ENCODE measurements at places on chromosomes 6 and 20. TPM values are rescaled to one million over a fixed set of nuclear protein-coding genes. Genes with fewer than 3 reads are reported as not detected.

GRCh38 chr6:119314885-119315272 is 34.7 kb downstream of the MAN1A1 start:
- ATAC-seq = no peak

DNA sequence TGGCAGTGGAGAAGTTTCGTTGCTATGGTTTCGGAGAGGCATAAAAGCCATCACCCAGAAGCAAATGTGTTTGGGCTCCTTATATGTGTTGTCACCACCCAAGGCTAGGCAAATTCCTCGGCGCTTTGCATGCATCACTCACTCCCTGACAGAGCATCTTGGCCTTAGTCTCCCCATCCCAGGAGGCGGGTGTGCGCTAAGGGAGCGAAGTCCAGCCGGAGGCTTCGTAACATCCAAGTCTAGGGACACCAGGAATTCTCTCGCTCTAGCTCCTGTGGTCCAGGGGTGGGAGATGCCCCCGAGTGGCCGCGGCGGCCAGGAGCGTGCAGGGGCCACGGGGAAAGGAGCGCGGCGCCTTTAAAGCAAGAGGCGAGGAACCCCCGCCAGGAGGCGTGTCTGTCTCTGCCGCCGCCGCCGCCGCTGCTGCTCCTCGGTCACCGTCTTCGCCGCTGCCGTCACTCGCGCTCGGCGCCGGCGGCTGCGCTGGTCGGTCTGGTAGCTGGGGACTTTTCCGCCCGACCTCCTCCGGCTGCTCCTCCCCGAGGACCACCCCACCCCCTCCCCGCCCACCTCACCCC is at the start of gene GRIK2:
Gene GRIK2, plus strand, starts transcription at position 458 of the 578 bp plus-strand sequence.
- ATAC-seq = peak; percentile 42

DNA sequence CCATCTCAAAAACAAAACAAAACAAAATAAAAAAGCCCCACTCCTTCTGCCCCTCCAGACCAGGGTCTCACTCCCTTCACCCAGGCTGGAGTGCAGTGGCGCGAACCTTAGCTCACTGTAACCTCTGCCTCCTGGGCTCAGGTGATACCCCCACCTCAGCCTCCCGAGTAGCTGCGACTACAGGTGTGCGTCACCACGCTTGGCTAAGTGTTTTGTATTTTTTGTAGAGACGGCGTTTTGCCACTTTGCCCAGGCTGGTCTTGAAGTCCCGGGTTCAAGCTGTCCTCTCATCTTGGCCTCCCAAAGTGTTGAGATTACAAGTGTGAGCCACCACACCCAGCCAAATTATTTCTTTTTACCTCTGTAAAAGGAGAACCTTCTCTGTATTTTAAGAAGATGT is 110.1 kb downstream of the NCOA3 start:
- ATAC-seq = no peak

DNA sequence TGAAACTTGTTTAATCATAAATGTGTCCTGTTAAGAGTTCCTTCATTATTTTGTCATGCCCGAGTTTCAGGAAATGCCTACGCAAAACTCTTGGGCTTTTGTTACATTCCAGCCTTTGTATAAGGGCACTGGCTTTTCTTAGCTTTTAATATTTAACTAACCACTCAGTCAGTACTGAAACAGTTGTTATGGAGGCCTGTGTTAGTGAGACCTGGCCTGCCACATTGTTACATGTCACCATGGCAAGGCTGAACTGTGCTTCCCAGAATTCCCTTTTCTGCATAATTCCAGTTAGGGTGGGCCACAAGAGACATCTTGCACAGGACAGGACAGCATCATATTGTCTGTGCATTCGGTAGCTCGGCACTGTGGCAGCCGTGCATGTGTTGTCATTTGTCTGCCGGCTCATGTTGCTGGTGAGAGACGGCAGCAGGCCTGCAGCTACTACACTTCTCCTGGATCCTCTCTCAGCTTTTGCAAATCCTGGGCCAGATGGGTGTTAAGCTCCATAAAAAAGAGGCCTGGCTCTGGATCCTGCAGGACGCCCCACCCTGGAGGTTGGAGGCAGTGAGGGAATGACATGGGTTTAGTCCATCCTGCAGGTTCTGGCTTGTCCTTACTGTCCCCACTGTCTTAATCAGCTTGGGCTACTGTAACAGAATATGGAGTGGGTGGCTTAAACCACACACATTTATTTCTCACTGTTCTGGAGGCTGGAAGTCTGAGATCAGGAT is 128.8 kb upstream of the DTNBP1 start:
- ATAC-seq = no peak

DNA sequence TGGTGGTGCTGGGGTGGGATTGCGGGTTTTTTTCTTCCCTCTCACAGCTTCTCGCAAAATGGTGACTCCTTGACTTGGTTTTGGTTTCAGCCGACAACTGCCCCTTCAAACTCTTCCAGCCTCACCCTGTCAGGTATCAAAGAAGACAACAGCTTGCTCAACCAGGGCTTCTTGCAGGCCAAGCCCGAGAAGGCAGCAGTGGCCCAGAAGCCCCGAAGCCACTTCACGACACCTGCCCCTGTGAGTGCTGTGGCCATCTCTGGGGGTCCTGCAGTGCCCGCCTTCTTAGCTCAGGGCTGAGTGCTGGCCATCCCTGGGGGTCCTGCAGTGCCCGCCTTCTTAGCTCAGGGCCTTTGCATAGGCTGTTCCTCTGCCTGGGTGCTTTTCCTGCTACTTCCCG is 11.8 kb downstream of the GTSF1L start:
- ATAC-seq = no peak

DNA sequence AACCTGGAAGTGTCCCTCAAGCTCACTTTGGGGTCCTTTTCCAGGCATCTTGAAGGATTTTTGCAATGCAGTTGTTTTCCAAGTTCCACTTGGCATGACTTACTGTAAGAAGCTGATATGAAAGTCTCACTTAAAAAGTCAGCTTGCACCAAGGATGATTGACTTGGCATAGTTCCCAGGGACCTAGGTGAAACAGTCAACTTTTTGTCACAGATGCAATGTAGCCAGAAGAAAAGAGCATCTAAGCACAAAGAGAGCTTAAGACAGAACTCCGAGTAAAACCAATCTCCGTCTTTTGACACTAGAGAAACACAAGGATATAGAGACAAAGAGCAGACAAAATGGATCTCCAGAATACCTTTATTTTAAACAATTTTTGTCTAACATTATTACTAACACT is 2.6 kb upstream of the ZSCAN12 start:
- ATAC-seq = no peak

DNA sequence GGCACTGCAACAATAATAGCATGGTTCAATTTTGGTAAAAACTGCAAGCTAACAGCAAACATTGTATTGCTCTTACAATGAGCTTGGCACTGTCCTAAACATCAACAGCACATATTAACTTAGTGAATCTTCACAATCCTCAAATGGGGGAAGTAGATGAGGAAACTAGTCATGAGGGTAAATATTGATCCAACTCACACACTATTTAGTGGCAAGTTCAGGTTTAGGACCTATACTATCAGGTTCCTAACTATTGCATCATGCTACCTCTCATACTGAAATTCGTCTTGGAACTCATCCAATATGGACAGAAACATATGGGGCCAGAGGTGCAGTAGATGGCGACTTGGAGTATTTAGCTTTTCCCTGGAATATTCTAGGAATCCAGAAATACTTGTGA is 34.2 kb downstream of the FKBP1C start:
- no peak for ATAC-seq

DNA sequence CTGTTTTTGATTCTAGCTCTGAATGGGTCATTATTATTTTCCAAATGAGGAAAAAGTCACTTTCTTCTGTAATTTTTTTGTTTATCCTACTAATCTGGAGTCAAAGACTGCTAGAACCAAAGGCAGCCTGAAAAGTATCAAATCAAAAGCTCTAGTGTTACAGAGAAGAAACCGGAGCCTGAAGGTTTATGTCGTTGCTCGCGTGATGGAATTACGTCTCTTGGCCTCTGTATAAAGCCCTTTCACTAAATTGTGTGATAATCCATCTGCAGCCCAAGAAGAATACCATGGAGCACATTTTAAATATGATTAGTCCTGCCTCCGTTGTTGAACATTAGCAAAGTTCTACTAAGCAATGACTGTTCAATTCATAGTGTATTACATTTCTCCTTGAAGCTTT is 738.6 kb downstream of the C6orf118 start:
- ATAC-seq = no peak

DNA sequence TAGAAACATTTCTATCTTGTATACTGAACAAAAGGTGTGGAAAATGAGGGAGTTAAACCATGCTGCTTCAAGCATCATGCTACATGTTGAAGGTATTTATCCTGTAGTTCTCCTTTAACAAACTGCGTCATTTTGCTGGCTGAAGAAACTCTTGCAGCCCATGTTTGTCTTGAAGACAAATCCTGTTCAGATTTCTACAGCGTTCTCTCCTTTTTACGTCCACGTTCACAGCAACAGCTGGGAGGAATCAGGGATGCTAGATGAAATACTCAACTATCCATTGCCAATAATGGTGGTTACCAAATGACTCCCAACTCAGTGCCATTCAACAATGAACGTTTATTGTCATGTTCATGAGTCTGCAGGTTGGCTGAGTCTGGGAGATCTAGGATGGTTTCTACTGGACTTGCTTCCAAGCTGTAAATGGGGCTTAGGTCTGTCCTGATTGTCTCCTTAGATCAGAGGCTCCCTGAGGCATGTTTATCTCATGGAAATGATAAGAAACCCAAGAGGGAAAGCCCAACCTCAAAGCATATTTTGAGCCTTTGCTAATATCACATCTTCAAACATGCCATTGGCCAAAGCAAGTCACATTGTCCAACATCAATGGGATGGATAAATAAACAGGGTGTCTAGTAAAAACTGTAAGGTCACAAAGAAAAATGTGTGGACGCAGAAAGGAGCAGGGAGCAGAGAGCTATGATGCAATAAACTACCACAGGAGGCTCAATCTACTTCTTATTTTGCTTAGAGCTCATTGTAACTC is 2.7 kb upstream of the PLCB1 start:
- no peak for ATAC-seq

DNA sequence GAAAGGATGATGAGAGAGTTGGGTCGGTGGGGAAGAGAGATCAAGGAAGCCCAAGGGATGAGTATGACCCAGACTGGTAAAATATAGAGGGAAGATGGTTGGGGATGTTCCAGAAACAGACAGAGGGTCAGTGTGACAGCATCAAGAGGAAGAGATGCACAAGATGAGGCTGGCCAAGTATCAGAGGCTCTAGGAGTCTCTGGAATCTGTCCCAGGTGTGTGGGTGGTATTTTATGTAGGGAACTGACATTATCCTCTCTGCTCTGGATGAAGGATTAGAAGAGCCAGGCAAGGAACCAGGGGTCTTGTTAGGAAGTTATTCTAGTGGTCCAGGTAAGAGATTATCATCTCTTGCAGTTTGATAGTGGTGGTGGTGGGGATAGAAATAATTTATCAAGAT is 3.6 kb downstream of the PAK5 start:
- ATAC-seq = no peak

GRCh38 chr6:145652572-145652971 is 82.7 kb downstream of the EPM2A start:
- ATAC-seq = no peak

- peak; percentile 17 for ATAC-seq
Observed at GRCh38 chr6:36962874-36963273, 8.3 kb downstream of the PI16 start.

GRCh38 chr6:22807818-22808217 is 238.5 kb downstream of the HDGFL1 start:
- peak; percentile 69 for ATAC-seq

GRCh38 chr6:139334806-139335446 is 39.5 kb downstream of the CITED2 start:
- ATAC-seq = peak; percentile 79

DNA sequence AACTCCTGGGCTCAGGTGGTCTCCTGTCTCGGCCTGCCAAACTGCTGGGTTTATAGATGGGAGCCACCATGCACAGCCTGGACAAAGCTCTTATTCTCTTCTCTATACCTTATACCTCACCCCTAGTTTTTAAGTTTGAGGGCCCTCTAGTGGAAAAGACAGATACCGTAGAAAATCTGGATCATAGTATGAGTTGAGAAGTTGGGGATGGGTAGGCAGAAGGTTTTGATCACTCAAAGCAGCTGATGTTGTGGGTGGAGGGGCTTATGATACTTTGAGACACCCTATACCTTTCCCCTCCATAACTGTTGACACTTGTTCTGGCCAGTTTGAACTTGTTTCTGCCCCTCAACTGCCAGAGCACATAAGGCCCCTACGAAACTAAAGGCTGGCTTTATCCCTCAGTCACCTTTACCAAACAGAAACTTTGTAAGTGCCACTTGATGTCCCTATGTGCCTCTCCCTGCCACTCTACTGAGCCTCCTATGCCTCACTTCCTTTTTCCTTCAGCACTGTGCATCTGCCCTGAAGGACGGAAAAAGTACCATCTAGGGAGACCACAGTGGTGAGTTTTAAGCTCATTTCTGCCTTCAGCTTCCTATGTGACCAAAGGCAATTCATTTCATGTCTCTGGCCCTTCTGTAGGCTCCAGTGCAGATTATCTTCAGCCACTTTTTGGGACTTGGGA is 28.6 kb downstream of the RALY start:
- ATAC-seq = peak; percentile 9

DNA sequence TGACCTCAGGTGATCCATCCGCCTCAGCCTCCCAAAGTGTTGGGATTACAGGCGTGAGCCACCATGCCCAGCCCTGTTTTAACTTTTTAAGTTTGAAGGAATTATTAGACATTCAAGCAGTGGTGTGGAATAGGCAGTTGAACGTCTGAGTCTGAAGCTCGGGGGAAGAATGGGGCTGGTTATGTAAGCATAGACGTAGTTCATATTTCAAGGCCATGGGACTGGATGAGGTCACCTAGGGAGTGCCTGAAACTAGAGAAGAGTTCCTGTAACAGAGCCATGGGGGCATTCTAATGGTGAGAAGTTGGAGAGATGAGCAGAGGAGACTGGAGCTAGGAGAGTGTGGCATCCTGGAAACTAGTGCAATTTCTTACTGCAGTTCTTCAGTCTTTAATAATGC is 6.4 kb downstream of the CDKAL1 start:
- no peak for ATAC-seq

GRCh38 chr20:61896058-61896961 is 169.4 kb downstream of the TAF4 start:
- ATAC-seq = peak; percentile 69

MRPL18 gene
- 53.9 TPM for total RNA-seq

OTOR gene
- total RNA-seq = not detected

APOBEC2 gene
- not detected for total RNA-seq

SPAG4 gene
- 3.3 TPM for total RNA-seq

ADTRP gene
- total RNA-seq = 0.72 TPM

C20orf96 gene
- total RNA-seq = 2.0 TPM

MEI4 gene
- total RNA-seq = not detected

TCP11 gene
- not detected for total RNA-seq

FGD2 gene
- 9.8 TPM for total RNA-seq
